NCI-H2171 treated with DMSO at 0.1 percent for 48 hours (cell line): ENCODE measurements at places on chromosomes 7 and 10.

DNA sequence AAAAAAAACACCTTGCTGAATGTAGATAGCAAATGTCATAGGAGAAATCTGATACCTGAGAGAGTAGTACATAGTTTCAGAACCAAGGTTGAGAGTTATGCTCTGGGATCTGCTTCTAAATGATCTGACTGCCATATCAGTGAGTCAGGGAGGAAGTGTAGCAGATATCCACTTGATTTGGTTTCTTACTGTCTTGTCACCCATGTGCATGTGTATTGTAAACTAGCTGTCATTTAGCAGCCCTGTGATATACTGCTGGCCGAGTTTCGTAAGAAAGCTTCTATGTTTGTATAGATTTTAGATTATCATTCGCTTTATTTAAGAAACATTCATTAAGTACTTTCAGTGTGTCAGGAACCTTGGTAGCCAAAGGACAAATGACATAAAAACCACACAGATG is 42.0 kb downstream of the SP4 start:
- DNase-seq: no peak

DNA sequence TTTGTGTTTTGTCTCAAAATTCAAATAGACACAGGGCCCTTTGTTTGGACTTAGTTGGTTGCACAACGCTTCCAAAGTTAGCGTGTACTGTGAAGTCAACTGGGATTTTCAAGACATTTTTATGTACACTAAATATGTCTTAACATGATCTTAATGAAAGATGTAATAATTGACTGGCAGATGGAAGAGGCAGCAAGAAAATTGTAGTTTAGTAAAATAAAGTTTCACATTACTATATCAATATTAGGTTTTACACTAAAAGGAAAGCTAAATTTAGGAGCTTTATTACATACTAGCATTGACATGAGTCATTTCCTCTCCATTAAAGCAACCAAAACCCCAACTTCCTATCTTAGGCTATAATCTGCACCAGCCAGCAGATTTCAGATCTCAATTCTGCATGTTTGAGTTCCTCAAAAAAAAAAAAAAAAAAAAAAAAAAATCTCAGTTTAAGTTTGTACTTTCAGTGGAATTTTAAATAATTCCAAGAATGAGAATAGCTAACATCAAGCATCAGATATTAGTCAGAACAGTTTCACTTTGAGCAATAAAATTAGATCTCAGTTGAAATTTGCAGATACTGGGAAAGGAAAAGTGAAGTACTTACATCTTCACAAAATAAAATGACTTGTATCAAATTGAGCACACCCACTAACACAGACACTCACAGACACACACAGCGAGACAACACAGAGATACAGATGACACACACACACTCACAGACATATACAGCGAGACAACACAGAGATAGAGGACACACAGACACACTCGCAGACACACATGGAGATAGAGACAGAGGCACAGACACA is 346.6 kb upstream of the KLF6 start:
- no peak for DNase-seq

DNA sequence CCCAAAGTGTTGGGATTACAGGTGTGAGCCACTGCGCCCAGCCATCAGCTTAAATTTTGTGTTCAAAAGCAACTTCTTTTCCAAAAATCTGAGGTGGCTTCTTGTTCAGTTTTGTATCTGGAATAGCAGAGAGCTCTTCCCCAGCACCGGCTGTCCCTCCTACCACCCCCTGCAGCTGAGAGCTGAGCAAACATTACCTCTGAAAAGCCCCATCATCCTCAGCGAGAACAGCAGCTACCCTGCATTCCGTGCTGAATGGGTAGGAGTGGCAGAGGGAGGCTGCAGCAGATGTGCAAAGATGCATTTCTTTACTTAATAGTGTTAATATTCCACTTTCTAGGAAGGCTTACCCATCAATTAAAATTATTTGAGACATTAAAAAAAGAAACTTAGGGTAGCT is 31.8 kb downstream of the CCM2 start:
- DNase-seq: no peak

GRCh38 chr10:104325436-104326435 is 12.5 kb downstream of the ITPRIP start:
- DNase-seq: no peak

DNA sequence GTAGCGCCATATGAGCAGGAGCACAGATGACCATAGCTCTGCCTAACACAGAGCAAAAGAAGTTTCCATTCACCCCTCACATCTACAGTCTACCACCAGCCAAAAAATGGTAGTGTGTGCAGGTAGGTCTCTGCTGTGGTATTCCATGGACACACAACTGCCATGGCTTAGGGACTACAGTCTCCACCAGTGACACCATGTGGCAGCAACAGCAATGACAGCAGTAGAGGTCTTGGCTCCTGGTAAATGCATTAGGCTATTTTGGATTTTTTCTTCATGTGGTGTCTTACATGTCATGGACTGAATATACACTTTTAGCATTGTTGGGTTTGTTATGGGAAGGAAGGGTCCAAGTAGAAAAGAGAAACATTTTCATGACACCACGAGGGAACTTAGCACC is 70.1 kb upstream of the CABCOCO1 start:
- DNase-seq: peak; percentile 9

DNA sequence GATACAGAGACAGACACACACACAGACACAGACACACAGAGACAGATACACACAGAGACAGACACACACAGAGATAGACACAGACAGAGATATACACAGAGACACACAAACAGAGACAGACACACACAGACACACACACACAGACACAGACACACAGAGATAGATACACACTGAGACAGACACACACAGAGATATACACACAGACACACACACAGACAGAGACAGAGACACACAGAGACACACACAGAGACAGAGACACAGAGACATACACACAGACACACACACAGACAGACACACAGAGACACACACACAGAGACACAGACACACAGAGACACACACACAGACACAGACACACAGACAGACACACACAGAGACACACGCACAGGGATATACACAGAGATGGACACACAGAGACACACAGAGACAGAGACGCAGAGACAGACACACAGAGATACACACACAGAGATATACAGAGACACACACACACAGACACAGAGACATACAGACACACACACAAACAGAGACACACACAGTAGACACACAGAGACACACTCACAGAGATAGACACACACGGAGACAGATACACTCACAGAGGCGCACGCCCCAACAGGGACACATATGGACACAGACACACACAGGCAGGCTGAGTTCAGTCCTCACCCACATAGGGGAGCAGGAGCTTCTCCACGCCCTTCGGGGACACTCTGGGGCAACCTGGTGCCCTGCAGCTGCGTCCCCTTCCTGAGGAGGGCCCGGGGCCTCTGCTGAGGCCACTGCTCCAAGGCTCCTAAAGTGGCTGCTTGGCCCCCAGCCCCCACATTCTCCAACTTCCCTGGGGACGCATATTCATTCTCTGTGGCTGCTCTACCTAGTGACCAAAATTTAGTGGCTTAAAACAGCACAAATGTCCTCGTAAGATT is 10.3 kb upstream of the PPP2R2D start:
- no peak for DNase-seq

DNA sequence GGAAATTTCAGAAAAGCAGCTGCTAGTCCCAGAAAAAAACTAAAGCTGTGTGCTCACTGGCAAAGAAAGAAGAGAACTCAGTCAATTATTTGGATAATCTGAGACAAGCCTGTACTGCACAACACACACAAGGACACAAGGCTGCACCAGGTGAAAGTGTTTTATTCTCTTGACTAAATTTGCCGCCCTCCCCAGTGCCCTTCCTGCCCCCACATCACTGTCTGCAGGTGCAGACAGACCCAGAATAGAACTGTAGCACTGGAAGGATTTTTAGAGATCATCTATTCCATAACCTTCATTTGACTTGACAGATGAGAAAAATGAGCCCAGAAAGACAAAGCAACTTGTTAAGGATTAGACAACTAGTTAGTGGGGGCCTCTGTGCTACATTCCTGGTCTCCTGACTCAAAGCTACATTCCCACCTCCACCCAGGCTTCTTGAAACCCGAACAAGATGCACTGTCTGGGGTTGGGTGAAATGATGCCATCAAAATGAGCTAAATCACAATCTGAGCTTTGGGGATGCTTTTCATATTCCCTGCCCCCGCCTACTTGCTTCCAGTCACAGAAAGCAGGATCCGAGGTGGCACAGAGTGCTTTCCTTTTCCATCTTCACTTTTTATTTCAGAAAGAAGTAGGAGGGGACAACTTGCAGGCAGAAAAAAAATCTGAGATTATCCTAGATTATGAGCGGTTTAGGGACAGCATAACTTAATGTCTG is 5.2 kb upstream of the VAX1 start:
- no peak for DNase-seq

- no peak for DNase-seq
Observed at GRCh38 chr7:105828141-105828540, 48.3 kb downstream of the ATXN7L1 start.

DNA sequence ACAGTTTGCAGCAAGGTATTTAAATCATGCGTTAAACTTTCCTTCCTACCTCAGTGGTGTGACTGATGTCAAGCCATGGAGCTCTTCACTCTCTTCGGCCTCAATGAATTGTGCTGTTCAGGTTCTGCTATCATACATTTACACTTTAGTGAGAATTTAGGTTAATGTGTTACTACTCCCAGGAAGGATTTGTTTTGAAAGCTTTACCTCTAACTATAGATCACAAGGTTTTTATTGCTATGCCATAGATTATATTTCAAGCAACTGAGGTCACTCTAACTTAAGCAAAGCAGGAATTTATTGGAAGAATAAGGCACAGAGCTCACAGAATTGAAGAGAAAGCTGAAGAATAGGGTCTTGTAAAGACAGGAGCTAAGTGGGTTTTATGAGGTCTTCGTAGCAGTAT is 11.0 kb upstream of the ADD3 start:
- DNase-seq: no peak

GRCh38 chr10:72248468-72249151 is 25.1 kb upstream of the DDIT4 start:
- DNase-seq: no peak

- no peak for DNase-seq
Observed at GRCh38 chr7:16174253-16174652, 247.1 kb downstream of the CRPPA start.

GRCh38 chr7:130419658-130420057 is 21.2 kb downstream of the CEP41 start:
- no peak for DNase-seq
